Activated T-cell treated with anti-CD3 and anti-CD28 coated beads, Interleukin-2, amount 50 U/mL, for 72 hours (primary cell): ENCODE measurements at places on chromosomes 7 and 10.

DNA sequence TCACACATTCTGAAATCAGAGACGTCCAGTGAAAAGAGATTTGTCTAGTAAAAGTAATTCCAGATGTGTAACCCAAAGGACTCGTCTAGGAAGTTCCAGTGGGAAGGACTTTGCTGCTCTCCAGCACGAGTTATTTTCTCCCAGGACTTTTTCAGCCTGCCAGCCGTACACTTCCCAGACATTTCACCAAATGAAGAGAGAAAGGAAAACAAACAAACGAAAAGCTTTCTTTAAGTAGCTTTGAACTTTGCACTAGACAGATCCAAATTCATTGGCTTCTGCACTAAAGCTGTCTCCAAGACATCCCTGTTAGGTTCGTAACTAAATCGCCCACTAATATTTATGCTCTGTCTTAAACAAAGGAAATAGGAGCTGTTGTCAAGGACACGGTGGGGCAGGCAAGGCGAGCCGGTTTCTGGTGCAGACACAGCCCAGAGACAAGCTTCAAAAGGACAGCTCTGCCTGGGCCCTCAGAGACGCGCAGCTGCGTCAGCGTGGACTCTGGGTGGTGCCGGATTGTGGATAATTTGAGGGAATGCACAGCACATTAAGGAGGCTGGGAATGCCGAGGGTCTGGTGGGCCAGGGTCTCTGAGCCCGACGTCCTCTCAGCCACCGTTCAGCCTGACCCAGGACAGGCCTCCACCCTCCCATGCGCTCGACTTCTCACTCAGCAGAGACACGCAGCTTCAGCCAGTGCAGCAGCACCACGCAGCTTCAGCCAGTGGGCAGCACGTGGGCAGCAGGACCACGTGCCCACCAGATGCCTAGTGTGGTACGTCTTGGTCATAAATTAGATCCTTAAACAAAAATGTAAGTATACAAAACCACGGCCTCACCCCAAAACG lies 64.1 kb upstream of the INSIG1 start:
- DNase-seq: no peak

- no peak for DNase-seq
Observed at GRCh38 chr10:75546004-75546403, 114.6 kb downstream of the LRMDA start.

GRCh38 chr10:108684431-108684830 lies 1238.9 kb downstream of the XPNPEP1 start:
- no peak for DNase-seq

DNA sequence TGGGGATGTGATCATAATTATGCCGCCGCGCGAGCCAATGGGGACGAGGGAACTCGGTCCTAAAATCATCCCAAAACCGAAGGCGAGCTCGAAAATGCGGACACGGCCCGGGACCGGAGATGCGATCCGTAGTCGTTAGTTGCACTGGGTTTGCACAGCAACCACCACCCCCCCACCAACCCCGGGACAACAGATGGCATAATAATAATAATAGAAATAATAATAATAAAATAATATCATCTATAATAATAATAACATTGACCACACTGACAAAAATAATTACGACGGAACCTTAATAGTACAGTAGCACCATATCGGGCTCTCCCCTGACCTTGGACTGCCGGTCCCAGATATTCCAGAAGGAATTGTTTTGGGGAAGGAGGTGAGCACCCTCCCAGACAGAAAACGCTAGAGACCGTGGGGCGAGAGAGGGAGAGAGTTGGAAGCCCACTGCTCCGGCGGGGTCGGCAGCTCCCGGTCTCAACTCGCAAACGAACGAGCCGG lies 1.1 kb upstream of the EMX2 start:
- DNase-seq: no peak

GRCh38 chr7:78173666-78174065 lies 375.1 kb downstream of the PHTF2 start:
- no peak for DNase-seq

GRCh38 chr7:141452911-141453310 lies 98.3 kb upstream of the AGK start:
- peak; percentile 28 for DNase-seq

- no peak for DNase-seq
Observed at GRCh38 chr7:83908526-83908925, 259.6 kb upstream of the SEMA3E start.
